ENCODE measurements at places on chromosomes 2 and 18. TPM values are rescaled to one million over a fixed set of nuclear protein-coding genes. Genes with fewer than 3 reads are reported as not detected.

Gene ESPNL
- total RNA-seq = not detected

Gene FRZB
- 12.8 TPM for total RNA-seq

Gene PECR
- total RNA-seq = 18.3 TPM

Gene UGT1A6
- 0.39 TPM for total RNA-seq

Gene INSIG2
- 13.0 TPM for total RNA-seq

Gene STARD6
- total RNA-seq = not detected

Gene CXCR1
- total RNA-seq = not detected

DNA sequence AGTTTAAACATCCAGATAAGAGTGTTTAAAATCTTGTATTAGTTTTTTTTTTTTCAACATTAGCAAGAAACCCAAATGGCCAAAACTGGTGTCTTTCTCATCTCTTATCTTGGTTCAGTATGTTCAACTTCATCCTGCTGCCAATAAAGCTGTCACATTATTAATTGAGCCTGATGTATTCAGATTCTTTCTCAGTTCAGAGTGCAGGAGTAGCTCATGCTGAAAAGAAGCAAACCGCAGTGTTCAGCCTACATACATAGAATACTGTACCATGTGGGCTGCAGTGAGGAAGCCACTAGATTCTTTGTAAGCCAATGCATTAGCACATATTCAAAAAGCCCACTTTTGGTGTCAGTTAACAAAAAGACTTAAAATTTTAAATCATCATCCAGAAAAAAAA lies 76.2 kb downstream of the C18orf54 start:
- DNase-seq = no peak

GRCh38 chr2:38095996-38096861 lies 20.3 kb upstream of the CYP1B1 start:
- DNase-seq = no peak

GRCh38 chr2:1223791-1224190 lies 189.5 kb upstream of the TPO start:
- no peak for DNase-seq

DNA sequence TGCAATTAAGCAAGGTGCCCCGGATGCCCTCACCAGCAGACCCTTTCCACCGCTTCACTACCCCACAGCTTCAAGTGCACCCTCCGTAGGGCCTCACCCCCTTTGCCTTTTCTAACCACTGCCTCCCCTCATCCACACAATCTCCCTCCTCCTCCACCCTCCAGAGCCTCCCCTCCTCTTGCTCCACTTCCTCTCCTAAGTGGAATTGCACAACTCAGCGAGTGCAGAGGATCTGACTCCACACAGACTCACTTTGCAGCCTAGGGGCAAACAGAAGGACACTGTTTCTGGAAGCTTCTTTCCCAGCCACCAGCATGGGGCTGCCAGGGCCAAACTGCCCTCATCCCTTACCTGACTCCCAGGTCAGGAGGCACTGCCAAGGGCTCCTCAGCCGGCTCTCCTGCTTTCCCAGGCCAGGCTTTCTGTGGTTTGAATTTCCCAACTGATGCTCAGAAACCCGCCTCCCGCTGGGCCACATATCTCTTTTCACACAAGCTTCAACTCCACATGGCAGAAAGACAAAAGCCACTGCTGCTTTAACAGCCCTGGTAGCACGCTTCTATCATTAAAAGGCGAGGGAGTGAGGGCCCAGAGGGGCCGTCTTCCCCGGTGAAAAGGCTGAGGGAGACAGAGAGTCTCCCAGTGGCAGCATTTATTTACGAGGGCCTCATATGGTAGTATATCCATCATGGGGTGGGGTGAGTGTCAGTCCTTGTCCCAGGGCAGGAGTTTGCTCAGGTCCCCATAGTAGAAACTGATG lies 74.7 kb upstream of the MGAT4A start:
- DNase-seq = no peak

DNA sequence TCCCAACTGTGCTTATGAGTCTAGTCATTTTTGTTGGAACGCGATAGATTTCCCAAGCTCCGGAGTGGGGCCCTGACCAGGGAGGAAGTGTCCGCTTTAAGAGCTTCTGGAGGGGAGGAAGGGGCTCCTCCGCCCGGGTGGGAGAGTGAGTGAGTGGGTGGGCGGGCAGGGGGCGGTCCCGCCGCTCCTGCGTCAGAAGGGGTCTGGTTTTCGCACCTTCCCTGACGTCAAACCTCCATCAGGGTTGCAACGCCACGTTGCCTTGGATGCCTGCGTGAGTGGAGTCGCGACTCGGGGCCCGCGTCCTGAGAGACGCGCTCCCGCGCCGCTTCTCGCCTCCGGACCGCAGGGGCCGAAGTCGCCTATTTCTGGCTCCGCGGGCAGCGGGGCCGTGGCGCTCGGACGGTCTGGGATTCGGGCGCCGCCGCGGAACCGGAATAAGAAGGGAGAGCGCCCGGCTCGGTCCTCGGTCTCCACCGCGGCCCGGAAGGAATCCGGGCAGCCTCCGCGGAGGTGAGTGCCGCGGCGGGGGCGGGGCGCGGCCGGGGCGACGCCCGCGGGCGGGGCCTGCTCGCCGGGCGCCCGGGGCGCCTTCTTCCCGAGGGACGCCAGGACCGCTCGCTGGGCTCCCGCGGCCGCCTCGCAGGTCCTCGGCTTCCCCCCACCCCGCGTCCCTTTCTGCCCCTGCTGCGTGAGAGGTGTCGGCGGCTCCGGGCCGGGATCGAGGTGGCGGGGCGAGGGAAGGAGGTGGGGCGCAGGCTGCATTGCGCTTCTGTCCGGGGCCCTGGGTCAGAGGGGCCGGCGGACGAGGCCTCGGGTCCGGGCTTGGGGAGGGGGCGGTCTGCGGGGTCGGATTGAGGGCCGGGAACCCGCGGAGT lies at the start of gene ZDBF2:
TSS of gene ZDBF2 (plus strand) at position 230 of the 878 bp plus-strand sequence. CDS start 7,187 bp downstream, outside the sequence.
- no peak for DNase-seq

DNA sequence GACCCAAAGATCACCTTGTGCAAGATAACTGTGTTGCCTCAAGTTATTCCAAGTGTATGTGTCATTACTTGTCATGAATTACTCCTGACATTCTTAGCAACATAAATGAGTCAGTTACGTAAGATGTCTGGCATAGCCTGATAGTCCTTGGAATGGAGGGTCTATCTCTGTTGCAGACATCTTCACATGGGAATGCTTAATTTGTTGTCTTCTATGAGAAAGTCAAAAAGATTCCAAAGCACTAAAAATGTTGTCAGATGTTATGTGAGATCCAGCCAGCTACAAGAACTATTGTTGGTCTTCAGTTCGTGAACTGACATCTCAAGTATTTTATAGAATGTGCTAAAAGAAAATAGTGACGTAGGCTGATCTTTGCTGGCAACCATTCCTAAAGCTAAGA lies 178.2 kb upstream of the RASGRP3 start:
- DNase-seq = no peak

DNA sequence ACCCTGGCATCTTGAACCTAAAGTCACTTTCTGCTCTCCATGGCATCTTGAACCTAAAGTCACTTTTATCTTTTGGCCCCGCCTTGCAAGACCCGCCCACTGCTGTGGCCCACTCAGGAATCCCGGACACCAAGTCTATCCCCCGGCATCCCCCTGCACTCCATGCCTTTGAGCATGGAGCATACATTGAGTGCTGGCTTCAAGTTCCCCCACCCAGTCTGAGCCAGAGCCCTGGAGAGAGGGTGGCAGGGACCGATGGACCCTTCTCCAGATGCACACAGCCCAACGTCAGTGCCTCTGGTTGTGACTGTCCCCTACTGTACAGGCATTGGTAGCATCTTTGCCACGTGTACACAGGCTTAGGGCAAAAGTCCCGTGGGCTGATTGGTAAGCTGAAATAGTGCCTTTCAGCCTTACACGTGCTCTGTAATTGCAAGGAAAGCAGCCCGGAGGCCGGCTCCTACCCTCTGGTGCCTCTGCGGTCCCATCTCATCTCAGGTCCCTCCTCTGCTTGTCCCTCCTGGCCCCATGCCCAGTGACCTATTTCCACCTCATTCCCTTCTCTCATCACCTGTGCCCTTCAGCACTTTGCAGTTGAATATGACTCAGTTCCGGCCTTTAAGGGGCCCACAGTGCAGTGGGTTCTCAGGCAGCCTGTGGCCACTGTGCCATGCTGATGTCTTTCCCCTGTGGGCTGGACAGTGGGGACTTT lies 154.0 kb downstream of the INHBB start:
- DNase-seq = no peak

- DNase-seq = no peak
Observed at GRCh38 chr2:23283653-23284052, 101.3 kb upstream of the KLHL29 start.

- DNase-seq = no peak
Observed at GRCh38 chr2:12980817-12981216, 264.1 kb downstream of the TRIB2 start.

- no peak for DNase-seq
Observed at GRCh38 chr2:100627330-100628300, 64.8 kb downstream of the PDCL3 start.

DNA sequence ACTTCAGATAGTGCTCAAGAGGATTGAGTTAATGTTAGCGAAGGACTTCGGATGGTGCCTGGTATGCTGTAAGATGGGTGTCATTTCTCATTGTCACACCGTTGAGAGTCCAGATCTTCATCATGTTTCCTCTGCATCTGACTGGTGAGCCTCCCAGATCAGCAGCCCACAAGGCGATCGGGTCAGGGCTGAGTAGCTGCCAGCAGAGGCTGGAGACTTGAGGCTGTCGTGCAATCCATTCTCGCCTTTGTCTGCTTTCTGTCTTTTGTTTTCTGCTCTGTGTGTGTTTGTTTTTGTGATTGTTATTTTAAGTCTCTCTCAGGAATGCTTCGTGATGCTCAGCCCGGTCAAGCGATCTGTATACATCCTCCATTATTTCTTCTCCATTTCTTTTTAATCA lies 95.8 kb downstream of the TGOLN2 start:
- no peak for DNase-seq

DNA sequence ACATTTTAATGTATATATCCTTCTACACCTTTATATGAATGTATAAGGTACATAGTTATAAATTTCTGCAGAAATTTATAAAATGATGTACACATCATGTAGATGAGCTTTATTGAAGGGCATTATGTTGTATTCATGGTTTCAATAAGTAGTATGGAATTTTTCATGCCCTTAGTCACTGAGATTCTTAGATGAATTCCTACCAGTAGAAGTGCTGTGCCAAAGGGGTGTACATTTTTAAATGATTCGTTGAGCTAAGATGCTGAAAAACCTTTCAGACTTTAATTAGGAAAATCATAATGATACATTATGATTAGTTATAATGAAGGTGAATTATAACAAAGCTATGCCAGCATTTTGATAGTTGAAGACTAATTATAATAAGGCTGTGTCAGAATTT lies 115.2 kb downstream of the ZNF236 start:
- no peak for DNase-seq

GRCh38 chr2:155665704-155666103 lies 666.8 kb downstream of the NR4A2 start:
- DNase-seq = no peak

DNA sequence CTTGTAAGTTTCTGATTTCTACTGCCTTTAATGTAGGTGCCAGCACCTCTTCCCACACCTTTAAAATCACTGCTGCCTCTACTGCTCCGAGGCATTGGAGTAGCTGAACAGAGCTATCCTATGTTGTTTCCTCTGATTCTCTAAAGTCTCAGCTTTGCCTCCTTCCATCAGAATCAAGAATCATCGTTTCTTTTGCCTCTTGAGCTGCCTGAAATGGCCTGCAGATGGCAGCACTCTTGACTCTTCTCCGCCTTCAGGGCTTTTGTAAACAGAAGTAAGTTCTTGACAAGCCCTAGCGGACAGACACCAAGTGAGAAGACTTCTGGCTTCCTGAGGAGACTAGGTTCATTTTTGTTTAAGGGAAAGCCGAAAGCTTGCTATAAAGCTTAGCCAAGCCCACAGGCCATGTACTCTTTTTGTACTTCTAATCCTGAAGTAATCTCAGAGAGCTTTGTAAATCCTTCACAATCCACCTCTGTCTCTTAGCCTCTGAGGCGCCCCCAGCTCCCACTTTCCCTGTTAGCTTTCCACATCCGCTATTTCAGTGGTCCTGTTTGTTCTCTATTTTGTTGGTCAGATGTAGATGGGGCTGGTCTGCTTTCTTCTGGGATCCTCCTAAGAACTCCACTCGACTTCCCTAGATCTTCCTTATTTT lies 48.4 kb downstream of the GTF3C3 start:
- peak; percentile 37 for DNase-seq

DNA sequence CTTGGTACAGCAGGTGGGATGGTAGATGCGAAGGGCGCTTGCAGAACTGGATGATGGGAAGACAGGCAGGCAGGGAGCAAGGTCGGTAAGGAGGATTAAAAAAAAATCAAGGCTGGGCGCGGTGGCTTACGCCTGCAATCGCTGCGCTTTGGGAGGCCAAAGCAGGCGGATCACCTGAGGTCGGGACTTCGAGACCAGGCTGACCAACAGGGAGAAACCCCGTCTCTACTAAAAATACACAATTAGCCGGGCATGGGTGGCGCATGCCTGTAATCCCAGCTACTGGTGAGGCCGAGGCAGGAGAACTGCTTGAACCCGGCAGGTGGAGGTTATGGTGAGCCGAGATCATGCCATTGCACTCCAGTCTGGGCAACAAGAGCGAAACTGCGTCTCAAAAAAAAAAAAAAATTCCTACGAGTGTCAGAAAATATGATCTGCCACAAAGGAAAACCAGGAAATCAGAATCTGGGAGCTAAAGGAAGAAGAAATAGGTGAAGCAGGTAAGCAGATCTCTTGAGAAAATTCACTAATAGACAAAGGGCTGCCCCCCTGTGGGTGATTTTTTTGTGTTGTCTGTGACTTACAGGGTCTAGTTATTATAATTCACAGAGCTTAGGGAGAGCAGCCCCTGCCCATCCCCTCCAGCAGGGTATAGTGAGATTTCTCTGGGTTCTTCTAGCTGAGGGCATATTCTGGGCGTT lies 46.2 kb downstream of the C2orf42 start:
- no peak for DNase-seq

DNA sequence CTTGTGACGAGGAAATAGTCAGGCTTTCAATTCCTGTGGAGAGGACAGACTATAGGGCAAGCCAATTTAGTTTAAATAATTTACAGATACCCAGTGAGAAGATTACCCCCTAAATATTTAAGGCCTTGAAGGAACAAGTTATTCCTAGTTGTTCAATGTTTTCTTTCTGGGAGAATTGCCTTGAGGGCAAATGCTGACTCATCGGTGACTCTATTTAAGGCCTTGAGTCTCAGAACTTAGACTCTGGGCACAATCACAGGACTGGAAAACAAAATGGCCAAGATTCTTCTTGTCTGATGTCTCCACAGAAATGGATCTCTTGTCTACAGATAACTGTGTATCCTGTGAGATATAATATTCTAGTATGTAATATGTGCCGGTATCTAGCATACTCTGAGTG lies 467.1 kb downstream of the SUCLG1 start:
- no peak for DNase-seq

- no peak for DNase-seq
Observed at GRCh38 chr2:219443697-219444023, 9.0 kb downstream of the SPEG start.
